Substantia nigra (tissue), 51 donors: ENCODE measurements at places on chromosomes 2 and 18.

DNA sequence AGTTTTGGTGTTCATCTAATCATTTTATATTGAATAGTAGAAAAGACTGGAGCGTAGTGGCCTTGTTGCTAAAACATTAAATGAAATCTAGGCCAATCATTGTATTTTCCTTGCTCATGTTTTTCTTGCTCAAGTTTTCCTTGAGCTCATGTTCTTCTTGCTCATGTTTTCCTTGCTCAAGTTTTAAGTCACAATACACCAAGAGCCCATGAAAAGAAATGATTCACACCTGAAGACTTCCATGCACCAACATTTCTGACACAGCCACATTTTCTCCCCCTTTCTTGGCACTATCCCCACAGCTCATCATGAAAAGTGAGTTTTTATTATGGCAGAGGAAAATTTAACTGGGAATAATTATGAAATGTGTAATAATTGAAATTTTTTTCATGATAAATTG, 92.0 kb downstream of the LRP1B start:
- DNase-seq = no peak

DNA sequence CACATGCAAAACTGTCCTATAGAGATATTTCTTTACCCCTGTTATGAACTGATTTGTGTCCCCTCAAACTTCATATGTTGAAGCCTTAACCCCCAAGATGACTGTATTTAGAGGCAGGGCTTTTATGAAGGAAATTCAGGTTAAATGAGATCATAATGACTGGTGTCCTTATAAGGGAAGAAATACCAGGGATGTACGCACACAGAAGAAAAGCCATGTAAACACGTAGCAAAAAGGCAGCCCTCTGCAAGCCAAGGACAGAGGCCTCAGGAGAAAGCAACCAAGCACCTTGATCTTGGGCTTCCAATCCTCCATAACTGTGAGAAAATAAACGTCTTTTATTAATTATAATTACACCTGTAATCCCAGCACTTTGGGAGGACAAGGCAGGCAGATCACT, 101.3 kb upstream of the NDUFV2 start:
- no peak for DNase-seq

GRCh38 chr18:27447930-27448329, 262.8 kb upstream of the CHST9 start:
- DNase-seq = no peak

- DNase-seq = no peak
Measured at GRCh38 chr2:127092901-127093516, 13.9 kb downstream of the BIN1 start.

DNA sequence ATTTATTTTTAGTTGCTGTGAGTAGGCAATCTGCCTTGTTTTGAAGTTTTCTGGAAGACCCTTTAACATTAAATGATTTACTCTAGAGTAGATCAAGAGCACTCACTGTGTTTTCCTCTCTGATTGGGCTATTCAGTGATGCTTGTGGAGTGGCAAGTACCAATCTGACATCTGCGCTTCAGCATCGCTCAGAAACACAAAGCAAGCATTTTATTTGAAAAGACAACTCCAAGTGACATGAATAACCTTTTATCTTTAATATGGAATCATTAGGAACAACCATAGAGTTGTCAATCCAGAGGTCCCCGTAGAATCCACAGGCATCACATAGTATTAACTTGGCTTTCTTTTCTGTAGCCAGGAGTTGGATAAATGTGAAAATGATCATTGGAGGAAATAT, 114.7 kb downstream of the CPS1 start:
- DNase-seq = no peak

GRCh38 chr2:69701100-69701945, 40.6 kb upstream of the ANXA4 start:
- DNase-seq = no peak

GRCh38 chr2:147683380-147683779, 161.4 kb upstream of the ACVR2A start:
- DNase-seq = no peak

GRCh38 chr2:156065912-156066311, 266.6 kb downstream of the NR4A2 start:
- no peak for DNase-seq
